ENCODE measurements at places on chromosomes 12 and 14.

DNA sequence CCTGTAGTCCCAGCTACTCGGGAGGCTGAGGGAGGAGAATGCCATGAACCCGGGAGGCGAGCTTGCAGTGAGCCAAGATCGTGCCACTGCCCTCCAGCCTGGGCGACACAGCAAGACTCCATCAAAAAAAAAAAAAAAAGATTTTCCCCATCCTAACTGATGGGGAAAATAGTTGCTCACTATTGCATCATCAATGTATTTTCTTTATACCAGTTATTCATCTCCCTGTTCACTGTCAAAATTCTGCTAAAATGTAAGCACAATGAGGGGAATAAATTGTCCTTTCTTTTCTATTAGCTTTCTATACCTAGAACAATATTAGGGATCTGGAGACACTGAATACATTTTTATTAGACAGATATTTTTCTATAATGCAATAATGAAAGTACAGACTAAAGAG lies 561.3 kb downstream of the CCER1 start:
- DNase-seq = no peak

GRCh38 chr14:55294603-55295002 lies 23.4 kb downstream of the FBXO34 start:
- no peak for DNase-seq

DNA sequence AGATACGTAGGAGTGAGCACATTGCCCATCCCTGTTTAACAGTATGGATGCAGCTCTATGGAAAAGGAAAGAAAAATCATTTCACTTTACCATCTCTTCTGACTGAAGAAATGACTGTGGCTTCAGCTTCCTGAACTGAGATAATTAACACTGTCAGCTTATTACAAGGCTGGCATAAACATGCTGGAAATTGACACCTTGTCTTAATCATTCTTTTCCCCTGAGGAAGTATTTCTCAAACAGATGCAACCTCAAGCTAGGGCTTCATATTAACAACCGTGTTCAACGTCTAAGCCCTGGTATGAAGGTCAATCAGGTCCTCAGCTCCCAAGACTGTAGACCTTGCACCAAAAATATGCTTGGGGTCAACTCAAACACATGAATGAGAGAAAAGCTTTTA lies 25.0 kb downstream of the RERG start:
- no peak for DNase-seq

GRCh38 chr12:68397566-68398158 lies 65.5 kb upstream of the MDM1 start:
- DNase-seq = no peak

GRCh38 chr14:102451064-102451352 lies 58.6 kb downstream of the ANKRD9 start:
- DNase-seq = no peak

- no peak for DNase-seq
Measured at GRCh38 chr12:102215992-102216691, 18.5 kb upstream of the PMCH start.

- no peak for DNase-seq
Measured at GRCh38 chr14:73244541-73245290, 7.4 kb downstream of the PAPLN start.

GRCh38 chr14:37599507-37600368 lies 4.3 kb downstream of the TTC6 start:
- DNase-seq = no peak

- no peak for DNase-seq
Measured at GRCh38 chr12:4311776-4312175, 9.2 kb upstream of the TIGAR start.

DNA sequence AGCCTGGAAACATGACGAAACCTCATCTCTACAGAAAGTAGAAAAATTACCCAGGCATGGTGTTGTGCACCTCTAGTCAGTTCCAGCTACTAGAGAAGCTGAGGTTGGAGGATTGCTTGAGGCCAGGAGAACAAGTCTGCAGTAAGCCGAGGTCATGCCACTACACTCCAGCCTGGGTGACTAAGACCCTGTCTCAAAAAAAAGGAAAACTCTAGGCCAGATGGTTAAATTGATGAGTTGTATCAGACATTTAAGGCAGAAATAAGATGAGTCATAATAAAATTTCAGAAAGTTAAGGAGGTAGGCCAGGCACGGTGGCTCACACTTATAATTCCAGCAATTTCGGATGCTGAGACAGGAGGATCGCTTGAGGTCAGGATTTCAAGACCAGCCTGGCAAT lies 10.7 kb downstream of the EIF2S1 start:
- DNase-seq = no peak

DNA sequence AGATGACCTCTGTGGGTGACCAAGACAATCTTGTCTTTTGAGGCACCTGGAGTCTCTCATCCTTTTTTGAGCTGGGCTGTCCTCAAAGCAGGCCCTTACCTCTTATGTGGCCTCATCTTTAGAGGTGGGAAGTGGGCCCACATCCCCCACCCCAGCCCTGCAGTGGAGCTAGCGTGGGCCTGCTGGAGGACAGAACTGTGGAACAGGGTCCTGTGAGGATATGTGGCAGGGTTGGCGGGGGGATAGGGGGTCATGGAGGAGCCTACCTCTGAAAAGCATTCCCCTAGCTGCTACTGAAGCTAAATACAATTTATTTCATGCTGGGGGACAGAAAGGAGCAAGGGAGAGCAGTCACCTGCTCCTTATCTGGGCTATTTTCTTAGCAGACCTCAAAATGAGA lies 457 bp upstream of the GPD1 start:
- no peak for DNase-seq

- no peak for DNase-seq
Measured at GRCh38 chr14:100715803-100716202, 10.9 kb upstream of the DLK1 start.

DNA sequence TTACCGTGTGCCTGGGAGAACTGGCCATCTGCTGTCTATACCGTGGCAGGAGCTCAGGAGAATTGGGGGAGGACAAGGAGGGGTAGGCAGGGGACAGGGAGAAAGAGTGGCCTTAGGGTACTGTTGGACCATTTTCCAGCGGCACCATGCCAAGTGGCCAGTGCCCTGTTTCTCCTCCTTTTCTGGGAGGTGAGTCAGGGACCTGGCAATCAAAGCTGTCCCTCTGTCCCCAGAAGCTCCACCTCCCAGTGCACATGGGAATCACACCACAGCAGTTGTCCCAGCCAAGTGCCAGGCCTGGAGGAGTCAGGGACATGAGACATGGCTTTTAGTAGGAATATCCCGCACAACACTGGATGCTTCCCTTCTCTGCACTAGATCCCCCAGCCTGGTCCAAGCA lies 118.0 kb downstream of the GCH1 start:
- DNase-seq = no peak

DNA sequence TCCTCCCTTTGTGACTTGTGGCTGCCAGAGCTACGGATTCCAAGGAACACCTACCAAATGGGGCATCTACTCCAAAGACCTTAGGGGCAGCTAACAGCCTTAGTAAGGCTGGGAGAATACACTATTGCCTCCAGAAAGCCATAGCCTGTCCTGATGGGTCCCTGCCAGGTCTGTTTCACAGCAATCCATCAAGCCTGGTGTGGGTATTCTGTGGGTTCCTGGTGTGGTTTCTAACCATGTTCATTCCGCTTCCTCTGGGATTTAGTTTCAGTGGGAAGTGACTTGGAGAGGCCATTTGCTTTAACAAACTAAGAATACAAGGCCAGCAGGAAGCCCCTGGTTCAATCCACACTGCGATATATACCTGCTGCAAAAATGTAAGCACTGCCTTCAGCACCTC lies 220.5 kb downstream of the FOXN3 start:
- no peak for DNase-seq

GRCh38 chr12:119393677-119394076 lies 59.1 kb downstream of the CCDC60 start:
- no peak for DNase-seq

- DNase-seq = no peak
Measured at GRCh38 chr14:77485901-77486678, 12.5 kb downstream of the ISM2 start.

DNA sequence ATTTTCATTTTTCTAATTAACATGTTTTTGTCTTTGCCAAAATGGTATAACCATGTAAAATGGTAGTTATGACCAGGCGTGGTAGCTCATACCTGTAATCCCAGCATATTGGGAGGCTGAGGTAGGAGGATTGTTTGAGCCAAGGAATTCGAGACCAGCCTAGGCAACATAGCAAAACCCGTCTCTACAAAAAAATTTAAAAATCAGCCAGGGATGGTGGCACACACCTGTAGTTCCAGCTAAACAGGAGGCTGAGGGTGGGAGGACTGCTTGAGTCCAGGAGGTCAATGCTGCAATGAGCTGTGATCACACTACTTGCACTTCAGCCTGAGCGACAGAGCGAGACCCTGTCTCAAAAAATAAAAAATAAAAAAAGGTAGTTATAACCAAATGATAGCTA lies 23.1 kb downstream of the PPTC7 start:
- no peak for DNase-seq

DNA sequence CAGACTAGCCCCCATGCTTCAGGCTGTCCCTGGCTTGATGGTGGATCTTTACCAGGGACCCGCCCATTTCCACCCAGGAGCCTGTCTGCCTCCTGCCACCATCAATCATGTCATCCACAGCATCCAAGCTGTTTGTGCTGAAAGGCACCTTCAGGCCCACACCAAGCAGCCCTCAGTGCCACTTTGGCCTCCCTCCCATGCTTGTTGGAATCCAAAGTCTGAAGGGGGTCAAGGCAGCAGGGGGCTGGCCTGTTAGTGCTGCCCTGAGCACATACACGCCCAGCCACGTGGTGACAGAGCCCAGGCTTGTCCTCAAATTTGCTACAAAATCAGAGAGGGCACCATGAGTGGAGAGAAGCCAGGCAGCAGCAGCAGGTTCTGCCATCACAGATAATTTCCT lies 1146.8 kb downstream of the FSCB start:
- no peak for DNase-seq

DNA sequence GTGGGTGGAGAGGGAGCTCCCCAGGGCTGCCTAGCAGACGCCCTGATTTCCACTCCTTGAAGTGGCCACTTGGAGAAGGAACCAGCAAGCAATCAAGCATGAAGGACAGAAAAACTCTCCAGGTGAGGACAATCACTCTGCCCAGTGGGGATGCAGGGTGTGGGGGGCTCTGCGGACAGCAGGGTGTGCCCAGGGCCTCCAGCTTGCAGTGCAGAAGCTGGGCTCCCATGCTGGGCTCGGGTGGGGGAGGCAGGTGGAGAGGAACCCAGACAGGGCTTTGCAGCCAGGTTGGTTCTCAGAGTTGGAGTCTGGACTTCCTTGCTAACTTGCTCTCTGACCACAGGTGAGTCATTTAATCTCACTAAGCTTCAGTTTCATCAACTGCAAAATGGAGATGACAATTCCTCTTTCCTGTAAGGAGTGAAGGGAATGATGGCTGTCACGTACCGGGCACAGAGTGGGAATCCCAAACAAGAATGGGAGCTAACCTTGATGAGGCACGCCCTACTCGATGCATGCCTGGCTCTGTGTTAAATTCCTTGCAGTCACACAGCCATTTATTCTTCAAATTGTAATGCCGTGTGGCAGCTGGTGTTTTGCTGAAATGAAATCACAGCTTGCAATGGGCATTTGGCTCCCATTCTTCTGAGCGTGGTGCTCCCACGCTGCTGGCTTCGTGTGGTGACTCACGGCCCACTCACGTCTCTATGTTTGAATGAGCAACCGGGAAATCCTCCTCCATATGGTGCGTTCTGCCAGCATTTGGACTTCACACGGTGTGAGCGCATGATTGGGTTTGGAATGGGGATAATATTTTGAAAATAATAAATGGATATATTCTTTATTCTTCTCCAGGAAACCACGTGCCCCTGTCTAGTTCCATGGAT lies 75.2 kb downstream of the PRIMA1 start:
- no peak for DNase-seq

DNA sequence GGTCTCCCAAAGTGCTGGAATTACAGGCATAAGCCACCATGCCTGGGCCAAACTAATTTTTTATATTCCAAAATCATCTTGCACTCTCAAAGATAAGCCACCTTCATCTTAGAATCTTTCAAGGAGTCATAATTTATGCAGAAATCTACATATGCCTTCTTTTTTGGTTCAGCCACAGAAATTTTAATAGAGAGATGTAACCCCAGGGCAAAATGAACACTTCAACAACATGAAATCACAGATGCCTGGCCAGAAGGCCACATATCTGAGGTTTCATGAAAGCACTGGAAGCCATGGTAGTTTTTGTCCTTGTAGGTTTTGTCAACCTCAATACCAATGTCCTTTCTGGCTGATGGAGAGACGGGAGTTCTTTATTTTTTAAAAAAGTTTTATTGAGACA lies 9.8 kb downstream of the SUPT16H start:
- no peak for DNase-seq

GRCh38 chr12:93198086-93198485 lies 179.6 kb upstream of the NUDT4 start:
- DNase-seq = no peak

DNA sequence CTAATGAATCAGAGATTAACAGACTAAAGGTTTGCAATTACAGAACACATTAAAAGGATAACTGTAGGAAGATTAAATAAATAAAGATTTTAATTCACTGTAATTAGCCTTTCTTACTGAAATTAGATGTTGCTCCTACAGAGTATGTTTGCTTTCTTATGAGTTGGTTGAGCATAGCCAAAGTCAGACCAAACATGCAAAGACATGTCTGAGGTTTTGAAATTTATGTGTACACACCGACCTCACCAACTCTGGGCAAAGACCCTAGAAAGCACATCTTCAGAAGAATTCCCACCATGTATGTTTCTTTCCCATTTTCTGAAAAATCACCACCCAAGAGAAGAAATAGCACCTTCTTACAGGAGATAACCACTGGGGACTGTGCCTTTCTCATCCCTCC lies 159.2 kb downstream of the PAX9 start:
- no peak for DNase-seq

DNA sequence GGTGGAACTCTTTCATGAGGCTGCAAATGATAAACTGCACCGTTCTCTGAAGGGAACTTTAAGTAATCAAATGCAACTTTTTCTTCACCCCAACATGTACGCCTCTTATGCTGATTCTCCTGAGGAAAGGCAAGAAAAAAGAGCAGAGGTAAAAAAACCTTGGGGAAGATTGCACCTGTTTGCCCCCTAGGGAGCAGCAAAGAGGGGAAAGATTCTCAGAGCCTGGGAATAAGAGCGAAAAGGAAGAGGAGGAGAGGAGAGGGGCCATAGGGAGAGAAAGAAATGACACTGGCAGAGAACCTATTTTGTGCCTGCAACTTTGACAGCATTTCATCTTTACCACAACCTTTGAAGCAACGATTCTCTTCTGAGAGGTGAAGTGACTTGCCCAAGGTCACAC lies 254.6 kb downstream of the KSR2 start:
- no peak for DNase-seq

All from effector CD8-positive, alpha-beta T cell (primary cell).